ENCODE measurements at places on chromosomes 3 and 15.

- peak; percentile 37 for DNase-seq
These were observed 11.9 kb downstream of the HDAC11 start for GRCh38 chr3:13492048-13492447.

GRCh38 chr3:87437765-87438164 is 161.4 kb upstream of the POU1F1 start:
- no peak for DNase-seq

DNA sequence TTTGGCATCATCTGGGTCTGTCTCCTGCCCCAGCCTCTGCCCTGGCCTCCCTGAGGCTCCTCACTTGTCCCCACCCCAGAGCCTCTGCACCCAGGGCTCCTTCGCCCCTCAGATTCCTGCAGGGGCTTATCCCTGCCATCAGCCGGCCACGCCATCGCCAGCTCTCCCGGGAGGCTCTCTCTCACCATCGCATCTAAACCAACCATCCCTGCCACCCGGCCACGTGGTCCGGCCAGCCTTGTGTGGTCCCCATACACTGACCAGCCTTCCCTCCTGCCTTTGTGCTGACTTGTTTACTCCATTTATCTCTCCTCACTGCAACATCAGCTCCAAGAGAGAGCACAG is 134.3 kb upstream of the IQSEC1 start:
- no peak for DNase-seq

DNA sequence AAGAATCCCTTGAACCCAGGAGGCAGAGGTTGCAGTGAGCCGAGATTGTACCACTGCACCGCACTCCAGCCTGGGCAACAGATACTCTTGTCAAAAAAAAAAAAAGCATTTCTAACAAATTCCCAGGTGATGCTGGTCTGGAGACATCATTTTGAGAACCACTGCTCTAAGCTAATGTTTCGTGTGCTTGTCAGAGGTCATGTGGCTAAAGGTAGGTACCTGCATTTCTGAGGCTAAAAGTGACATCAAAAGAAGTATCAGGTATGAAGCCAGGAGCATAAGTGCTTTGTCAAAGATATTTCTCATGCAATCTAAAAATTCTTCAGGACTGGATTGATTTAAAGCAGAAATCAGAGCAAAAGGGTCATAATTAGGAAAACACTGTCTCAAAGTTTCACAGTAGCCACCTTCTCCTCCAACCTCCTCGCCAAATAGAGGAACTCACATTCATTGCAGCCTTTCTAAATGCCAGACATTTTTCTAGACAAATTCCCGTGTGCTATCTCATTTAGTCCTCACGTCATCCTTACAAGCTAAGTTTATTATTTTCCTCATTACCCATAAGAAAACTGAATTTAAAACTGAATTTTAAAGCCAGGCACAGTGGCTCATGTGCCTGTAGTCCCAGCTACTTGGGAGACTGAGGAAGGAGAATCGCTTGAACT is 25.7 kb upstream of the GSK3B start:
- no peak for DNase-seq

DNA sequence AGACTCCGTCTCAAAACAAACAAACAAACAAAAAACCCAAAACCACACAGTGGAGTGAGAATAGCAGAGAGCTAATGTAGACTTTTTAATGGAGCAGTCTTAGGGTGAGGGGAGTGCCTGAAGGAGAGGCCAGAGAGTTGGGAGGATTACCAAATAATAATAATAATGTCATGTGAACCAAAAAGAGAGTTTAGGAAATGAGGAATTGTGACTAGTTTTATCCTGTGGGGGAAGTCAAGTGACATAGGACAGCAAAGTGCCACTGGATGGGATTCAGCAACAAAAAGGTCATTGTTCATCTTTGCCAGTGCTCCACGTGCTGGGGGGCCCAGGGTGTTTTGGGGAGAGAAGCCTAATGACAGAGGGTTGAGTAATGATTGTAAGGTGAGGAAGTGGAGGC is 12.9 kb downstream of the GPR87 start:
- DNase-seq, result no peak

DNA sequence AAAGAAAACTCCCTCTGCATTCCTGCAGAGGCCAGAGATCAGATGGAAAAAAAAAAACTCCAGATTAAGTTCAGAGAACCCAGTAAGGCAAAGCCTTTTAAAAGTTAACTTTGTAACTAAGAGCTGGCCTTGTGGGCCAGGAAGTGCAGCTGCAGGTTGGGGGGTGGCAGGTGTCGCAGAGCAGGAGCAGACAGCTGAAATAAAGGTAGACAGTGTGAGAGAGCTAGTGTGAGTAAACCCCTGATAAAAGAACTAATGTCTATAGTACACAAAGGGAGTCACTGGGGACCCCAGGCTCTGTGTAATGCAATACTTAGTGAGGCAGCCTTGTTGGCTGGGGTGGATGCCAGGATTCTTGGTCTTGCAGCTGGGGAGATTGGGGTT is 42.1 kb downstream of the PPCDC start:
- DNase-seq, result no peak

- no peak for DNase-seq
These were observed 10.8 kb upstream of the ZMAT3 start for GRCh38 chr3:179082416-179082815.

- DNase-seq, result no peak
These were observed at the start of gene UROC1 for GRCh38 chr3:126517291-126517951. UROC1 (minus strand) TSS chr3:126517773; CDS start chr3:126517719, 54 bp downstream.

DNA sequence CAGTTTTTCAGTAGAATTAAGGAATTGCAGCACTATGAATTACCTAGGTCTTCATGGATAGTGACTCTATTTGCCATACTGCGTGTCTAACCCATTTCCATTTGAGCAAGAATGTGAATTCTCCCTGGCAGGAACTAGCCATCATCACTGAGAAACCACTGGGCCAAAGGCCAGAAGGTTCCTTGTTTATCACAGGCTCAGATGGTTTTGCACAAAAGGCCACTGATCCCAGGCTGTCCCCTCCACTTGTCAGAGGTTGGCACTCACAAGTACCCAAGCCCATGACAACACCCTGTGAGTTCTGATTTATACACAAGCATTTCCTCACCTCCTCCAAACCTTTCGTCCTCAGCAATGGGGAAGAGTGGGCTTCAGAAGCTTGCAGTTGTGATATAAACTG is 131.8 kb downstream of the FOXB1 start:
- no peak for DNase-seq

DNA sequence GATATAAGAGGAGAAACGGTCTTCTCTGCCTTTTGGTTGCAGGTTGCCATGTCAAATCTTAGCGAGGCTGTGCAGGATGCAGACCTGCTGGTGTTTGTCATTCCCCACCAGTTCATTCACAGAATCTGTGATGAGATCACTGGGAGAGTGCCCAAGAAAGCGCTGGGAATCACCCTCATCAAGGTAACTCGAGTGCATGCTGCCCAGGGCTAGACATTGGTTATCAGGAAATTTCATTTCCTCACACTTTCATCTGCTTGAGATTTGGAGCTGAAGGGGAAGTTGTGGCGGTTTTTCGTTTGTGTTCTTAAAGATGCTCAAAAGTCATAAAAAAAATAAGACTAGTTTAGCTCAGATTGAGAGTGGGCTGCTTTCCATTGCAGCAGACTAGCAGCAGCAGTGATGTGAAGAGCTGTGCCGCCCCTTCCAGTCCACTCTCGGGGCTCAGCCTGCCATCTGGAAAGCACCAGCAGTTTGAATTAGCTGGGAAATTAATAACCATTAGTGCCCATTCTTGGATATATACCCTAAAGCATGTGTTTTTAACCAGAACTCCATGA is 32.2 kb downstream of the GPD1L start:
- no peak for DNase-seq

DNA sequence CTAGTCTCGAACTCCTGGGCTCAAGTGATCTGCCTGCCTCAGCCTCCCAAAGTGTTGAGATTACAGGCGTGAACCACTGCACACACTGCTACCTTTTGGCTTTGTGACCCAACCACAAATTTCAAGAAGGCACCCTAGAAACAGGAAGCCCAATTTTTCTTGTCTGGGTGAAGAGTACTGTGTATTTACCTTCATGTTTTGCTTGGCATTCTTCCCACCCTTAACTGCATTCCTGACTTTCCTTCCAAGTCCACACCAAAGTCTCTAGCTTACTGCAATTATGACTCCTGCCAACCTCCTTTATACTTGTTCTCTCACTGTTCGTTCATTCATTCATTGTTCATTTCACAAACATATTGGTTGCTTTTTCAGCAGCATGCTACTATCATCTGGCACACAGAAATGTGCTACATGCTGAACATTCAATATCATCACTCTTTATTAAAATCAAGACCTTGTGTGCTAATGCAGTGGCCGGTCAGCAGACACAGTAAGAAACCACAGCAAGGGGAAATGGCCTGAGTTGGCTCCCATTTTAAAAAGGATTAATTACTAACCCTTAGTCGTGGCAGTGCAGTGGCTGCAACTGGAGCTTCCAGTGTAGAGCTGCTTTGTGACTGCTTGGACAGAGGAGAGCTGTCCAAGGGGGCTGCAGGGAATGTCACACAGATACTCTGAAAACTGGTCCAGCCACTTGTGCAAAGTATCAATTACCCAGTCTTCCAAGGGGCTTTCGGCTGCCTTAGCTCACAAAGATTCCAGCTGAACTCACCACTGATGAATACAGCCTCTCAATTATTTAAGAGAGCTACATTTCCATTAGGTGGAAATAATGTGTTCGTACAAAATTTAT is 94.0 kb downstream of the ETFA start:
- DNase-seq, result no peak

DNA sequence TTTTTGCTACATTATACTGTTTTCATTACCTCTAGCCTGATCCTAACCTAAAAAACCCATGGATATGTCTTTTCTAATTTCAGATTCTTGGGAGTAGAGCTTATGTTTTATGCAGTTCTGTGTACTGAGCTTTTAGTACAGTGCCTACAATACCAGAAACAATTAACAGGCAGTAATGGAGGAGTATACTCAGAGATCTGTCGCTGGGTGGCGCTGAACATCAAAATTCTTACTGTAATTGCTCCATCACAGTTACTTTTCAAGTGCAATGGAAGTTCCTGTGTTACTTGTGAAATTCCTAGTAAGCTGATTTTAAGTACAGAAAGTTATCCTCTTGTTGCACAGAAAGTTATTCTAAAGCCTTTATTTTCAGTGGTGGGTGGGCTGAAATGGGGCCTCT is 66.9 kb downstream of the RNF13 start:
- DNase-seq, result peak; percentile 47

GRCh38 chr3:173945806-173946205 is 548.3 kb downstream of the NLGN1 start:
- DNase-seq, result no peak

DNA sequence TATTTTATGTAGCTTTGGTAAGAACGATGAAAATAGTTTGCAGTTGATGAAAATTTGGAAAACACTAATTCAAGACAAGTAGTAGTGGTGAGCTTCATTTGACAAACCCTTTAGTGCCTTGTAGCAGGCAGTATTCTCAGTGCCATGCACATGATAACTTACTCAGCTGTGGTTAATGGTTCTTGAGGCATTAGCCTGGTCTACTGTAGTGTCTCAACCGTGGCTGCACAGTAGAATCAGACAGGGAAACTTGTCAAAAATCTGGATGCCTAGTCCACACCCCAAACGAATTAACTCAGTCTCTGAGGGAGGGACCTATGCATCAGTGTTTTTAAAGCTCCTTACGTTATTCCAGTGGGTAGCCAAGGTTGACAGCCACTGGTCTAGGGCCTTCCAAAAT is 45.4 kb downstream of the PSMD6 start:
- DNase-seq, result no peak

DNA sequence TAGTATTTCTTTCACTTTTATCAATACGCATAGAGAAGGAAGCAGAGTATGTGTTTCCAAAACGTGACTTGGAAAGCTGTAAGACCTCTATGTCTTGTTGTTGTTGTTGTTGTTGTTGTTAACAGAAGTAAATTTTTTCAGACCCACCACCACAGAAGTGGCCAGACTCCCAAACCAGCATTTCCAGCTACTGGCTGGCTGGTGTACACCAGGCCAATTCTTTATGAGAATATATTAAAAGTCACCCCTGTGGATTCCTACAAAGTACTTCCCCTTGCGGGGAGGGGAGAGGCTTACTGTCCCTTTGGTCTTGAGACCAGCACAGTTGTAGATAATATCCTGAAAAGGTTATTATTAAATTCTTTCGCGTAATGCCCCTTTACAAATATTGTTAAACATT is 1.6 kb upstream of the FOXP1 start:
- DNase-seq, result no peak

- DNase-seq, result no peak
These were observed 316.2 kb upstream of the CTDSPL start for GRCh38 chr3:37545479-37545878.

- DNase-seq, result no peak
These were observed 9.0 kb upstream of the THRB start for GRCh38 chr3:24503616-24504113.

- DNase-seq, result no peak
These were observed 13.4 kb downstream of the PML start for GRCh38 chr15:74007820-74008371.

DNA sequence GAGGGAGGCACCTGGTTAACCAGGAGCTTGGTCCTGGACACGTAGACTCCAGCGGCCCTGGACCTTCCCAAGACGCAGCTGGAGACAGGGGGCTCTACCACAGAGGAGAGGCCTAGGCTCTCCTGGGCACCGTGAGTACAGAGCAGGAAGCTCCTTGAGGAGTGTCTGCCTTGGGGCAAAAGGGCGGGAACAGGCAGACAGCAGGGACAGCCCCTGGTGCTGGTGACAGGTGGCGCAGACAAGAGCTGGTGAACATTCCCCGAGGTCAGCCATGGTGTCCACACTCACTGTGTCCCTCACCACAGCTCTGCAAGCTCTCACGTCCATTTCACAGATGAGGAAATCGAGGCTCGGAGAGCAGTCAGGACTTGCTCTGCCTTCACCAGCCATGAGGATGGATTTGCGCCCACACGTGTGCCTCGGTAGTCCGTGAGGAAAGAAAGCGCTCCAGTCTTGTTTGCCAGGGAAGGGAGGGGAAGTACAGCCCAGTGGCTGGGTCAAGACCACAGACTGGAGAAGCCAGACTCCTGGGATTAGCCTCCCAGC is 2.6 kb upstream of the PLXNA1 start:
- DNase-seq, result no peak

- DNase-seq, result no peak
These were observed 186.8 kb upstream of the CHRNA7 start for GRCh38 chr15:31843426-31844055.

- peak; percentile 82 for DNase-seq
These were observed 36.1 kb downstream of the TTC23 start for GRCh38 chr15:99213187-99213811.

DNA sequence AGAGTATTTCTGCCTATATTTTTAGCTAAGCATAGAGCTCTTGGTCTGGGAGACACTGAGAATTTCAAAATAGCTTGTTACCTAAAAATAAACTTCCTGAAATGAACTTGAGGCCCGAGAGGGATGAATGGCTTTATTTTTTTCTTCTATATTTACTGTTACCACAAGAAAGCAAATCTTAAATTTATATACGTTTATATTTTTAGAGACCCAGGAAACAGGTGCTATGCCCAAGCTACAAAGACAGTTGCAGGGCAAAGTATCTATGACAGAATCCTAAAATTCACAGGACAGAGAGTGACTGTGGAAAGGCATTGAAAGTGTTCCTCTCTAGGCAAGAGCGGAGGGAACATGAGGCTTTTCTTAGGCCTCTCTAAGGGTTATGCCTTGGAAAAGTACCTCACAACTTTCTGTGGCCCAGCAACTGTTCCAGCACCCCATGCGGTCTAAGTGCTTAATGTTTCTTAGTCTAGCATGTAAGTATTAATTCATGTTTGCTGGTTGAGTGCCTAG is 36.5 kb downstream of the TGFBR2 start:
- no peak for DNase-seq
